ENCODE measurements at places on chromosomes 12 and 14.

DNA sequence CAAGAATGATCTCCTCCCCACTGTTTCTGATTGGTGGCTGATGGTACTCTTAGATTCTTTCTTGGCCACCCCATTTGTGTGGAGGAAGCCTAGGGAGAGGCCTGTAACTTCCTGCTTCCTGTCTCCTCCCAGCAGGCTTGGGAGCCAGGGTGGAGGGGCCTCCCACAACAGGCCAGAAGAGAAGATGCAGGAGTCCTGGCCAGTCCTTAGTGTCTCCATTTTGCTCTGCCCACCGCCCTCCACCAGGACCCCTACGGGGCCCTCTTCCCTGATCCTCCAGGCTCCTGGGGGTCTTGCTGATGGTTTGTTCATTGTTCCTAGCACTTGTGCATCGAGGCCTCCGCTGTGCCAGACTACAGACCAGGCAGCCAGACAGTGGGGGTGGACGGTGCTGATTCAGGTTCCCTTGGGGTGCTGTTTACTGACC is 6.8 kb downstream of the TSPAN9 start:
- DNase-seq = no peak

GRCh38 chr12:39441189-39441962 is 1.5 kb downstream of the KIF21A start:
- no peak for DNase-seq

GRCh38 chr12:52448228-52448627 is 3.7 kb downstream of the KRT6B start:
- no peak for DNase-seq

DNA sequence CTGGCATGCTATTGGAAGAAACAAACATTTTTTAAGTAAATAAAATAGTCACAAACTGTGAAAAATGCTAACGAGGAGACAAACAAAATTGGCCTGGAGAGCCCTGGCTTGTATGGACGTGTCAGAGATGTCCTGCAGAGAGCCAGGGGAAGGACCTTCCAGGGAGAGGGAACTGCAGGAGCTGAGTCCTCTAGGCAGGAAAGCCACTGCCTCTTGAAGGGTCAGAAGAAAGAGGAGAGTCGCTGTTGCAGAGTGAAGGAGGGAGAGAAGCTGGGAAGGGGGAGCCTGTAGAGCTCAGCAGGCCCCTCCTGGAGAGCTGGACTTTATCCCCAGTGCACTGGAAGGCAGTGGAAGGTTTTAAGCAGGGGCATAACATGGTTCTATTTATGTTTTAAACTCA is 80.3 kb upstream of the PWP1 start:
- DNase-seq = no peak

- DNase-seq = no peak
Observed at GRCh38 chr12:6181583-6182278, 18.5 kb upstream of the CD9 start.

DNA sequence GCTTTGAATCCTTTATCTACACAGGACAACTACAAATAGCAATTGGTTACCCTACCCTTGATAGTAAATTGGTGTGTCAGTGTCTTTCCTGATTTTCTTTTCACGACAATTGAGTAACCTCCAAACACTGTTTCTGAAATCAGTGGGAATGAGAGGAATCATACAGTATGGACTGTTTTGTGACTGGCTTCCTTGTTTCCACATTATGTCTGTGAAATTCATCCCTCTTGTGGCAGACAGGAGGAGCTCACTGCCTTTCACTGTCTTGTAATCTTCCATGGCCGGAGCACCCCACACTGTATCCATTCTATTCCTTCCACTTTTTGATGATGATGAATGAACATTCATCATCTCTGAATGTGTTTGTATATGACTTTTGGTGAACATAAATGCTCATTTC is 164.0 kb upstream of the PZP start:
- DNase-seq = no peak

DNA sequence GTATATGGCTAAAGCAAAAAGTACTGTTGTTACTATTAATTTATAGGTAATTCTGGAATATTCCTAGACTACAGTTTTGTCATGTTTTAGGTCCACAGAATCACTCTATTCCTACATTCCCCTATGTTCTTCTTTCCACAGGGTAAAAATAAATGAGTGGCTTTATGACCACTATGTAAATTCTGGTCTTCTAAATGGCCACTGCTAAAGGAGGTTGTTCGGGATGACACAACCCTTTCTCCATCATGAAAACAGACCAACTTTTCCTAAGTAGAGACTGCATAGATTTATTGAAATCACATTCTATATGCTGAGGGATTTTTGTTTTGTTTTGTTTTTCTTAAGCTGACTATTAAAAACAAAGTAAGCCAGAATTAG is 88.0 kb downstream of the SYT1 start:
- DNase-seq = no peak

GRCh38 chr12:75783093-75783877 is 248.3 kb downstream of the PHLDA1 start:
- DNase-seq = no peak

GRCh38 chr12:92055877-92056276 is 89.8 kb downstream of the BTG1 start:
- peak; percentile 26 for DNase-seq
